ENCODE measurements at places on chromosomes 11 and 22. TPM values are rescaled to one million over a fixed set of nuclear protein-coding genes. Genes with fewer than 3 reads are reported as not detected.

The MMP8 gene
- not detected for polyA plus RNA-seq

The FGF19 gene
- not detected for polyA plus RNA-seq

The AIFM3 gene
- polyA plus RNA-seq, result 0.25 TPM

The H19 gene
- polyA plus RNA-seq, result 1.7 TPM

The HARBI1 gene
- 4.5 TPM for polyA plus RNA-seq

The OR51F2 gene
- polyA plus RNA-seq, result not detected

The OR2D2 gene
- 0.13 TPM for polyA plus RNA-seq

The NLRP10 gene
- 3.9 TPM for polyA plus RNA-seq

DNA sequence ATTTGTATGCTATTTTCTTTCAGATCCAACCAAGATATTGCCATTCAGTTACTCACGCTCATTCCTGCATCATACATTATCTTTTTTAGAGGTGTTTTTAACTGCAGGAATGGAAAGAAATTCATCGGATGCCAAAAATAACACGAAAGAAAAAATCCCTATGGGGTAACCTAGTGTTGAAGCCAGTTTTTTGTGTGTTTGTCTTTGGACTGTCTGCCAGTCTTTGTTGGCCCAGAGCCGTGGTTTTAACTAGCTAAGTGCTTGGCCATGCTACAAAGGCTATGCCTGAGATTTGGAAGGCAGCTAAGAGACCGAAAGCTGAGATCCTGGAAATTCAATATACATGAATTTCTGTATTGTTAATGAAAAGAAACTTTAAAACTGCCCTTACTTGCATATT is 309.8 kb upstream of the CNTN5 start:
- no peak for DNase-seq

DNA sequence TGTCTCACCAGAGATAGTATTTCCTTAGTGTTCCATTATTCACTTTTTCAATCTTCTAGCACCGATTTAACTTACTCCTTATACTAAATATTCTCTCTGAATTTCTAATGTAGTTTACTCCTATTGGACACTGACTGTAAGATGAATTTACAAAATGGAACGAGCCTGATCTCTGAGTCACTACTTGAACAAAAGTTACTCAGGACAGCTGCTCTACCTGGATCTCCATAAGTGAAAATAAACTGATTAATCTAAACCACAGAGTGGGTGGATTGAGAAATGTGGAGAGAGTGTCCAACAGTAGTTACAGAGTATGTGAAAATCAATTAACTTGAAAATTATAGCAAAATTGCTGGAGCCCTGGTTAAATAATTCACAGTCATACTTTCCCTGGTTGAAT is 141.7 kb upstream of the CHORDC1 start:
- no peak for DNase-seq

DNA sequence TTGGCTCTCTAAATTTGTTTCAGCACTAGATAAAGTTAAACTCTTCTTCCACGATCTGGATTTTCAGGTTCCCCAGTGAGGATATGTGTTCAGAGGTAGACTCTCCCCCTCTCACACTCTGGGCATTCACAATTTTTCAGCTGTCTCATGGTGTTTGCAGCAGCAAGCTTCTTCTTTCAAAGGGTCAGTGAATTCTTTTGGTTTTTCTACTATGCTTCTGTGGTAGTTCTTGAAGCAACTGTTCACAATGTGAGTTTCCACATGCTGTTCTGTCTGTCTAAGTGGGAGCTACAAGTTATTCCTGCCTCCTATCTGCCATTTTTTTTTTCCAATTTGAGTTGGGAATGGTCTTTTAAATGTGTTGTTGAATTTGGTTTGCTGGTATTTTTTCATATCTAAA is 25.4 kb downstream of the CNTF start:
- no peak for DNase-seq

- DNase-seq, result no peak
These were observed 129.5 kb upstream of the SORL1-AS1 start for GRCh38 chr11:121582296-121582695.

DNA sequence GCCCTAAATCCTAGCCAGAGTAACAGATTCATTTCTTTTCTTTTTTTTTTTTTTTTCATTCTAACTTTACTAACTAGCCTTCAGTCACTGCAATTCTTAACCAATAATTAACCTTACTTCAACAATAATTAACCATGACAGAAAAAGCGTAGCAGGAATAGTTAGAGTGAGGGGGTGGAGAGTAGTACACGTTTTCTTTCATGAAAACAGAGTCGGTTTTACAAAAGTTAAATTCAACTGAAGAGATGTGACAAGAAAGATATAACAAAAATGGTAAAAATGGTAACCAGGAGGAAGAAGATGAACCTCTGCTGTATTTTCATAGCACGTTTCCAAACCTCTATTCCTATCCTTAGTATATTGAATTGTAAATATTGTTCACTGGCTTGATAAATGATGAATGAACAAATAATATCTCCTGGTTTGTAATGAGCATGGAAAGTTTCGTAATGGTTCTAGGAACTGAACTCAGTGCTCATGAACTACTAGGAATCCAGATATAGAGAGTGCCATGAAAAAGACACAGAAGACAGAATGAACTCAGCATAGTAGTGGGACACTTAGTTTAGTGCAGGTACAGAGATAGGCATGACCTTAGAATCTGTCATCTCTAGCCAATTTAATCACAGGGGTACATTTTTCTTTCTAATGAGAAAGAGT is 116.5 kb upstream of the ANO5 start:
- DNase-seq, result no peak

DNA sequence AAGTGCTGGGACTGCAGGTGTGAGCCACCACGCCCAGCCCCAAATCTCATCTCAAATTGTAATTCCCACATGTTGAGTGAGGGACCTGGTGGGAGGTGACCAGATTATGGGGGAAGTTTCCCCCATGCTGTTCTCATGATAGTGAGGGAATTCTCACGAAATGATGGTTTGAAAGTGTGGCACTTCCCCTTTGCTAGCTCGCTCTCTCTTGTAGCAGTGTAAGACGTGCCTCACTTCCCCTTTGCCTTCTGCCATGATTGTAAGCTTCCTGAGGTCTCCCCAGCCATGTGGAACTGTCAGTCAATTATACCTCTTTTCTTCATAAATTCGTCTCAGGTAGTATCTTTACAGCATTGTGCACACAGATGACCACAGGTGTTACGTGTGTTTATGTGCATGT is 357.8 kb downstream of the CADM1 start:
- no peak for DNase-seq

GRCh38 chr11:45933131-45933831 is 10.8 kb downstream of the LARGE2 start:
- DNase-seq, result no peak

DNA sequence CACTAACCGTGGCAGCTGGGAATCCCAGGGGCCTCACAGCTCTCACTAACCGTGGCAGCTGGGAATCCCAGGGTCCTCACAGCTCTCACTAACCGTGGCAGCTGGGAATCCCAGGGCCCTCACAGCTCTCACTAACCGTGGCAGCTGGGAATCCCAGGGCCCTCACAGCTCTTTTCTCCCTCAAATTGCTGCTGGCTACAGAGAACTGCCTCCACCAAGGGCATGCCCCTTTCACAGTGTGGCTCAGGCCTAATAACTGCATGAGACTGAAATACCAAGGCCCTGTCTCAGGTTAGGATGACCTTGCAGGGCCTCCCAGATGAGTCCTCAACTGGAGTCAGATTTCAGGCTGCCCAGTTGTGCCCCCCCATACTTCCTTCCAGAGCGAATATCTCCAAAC is 35.1 kb upstream of the GGTLC2 start:
- no peak for DNase-seq

- DNase-seq, result no peak
These were observed 528.7 kb downstream of the ETS1 start for GRCh38 chr11:128058580-128059208.

DNA sequence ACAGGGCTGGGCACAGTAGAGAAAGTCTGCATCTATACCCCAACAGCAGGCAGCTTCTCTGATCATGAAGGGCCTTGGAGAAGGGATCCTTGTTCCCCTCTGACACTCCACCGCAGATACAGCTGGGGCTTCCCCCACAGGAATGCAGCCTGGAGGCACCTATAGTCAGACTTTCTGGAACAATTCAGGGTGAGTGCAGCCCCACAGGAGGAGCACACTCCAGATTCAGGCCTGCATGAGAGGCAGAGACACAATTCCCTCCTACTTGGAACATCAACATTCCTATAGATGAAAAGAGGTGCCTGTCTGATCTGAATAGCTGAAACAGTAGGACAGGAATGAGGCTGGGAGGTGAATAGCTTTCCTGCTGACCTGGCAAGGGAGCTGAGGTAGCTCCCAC is 1298.0 kb upstream of the CNTN5 start:
- no peak for DNase-seq

GRCh38 chr11:16840951-16841350 is 102.5 kb downstream of the C11orf58 start:
- no peak for DNase-seq

GRCh38 chr22:40982482-40983385 is 31.6 kb downstream of the RBX1 start:
- no peak for DNase-seq

DNA sequence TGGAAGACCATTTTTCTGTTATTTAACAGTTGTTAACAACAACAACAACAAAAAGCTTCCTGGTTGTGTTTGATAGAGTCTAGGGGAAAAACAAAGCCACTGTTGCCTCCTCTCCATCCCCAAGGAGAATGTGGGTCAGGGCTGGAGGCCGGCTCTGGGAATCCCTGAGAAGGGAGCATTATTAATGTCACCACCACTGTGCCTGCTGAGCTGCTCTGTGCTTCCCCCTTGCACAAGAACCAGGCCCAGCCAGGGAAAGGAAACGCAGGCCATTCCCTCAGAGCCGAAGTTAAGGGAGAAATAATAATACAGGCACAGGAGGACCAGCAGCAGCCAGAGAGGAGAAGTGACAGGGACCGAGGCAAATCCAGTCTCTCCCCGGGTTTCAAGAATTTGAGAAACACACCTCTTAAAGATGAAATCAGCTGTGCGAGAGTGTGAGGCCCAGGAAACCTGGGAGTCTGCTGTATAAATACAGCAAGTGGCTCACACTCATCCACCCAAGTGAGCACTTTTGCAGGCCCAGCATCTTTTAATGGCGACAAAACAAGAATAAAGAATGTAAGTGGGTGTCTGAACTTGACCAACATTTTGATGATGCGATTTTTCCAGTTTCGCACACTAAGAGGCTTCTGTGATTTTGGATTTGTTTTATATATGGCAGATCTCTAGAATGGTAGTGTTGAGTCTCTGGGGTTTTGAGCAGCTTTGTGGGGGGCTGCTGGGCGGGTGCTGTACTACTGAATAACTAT is 539.2 kb downstream of the NTM start:
- no peak for DNase-seq
